ENCODE measurements at places on chromosomes 3 and 15.

GRCh38 chr3:72661115-72661457 is 187.2 kb downstream of the SHQ1 start:
- no peak for DNase-seq

GRCh38 chr3:124410471-124410870 is 319.8 kb upstream of the UMPS start:
- no peak for DNase-seq

- no peak for DNase-seq
Measured at GRCh38 chr3:131341761-131342160, 39.8 kb upstream of the NUDT16 start.

DNA sequence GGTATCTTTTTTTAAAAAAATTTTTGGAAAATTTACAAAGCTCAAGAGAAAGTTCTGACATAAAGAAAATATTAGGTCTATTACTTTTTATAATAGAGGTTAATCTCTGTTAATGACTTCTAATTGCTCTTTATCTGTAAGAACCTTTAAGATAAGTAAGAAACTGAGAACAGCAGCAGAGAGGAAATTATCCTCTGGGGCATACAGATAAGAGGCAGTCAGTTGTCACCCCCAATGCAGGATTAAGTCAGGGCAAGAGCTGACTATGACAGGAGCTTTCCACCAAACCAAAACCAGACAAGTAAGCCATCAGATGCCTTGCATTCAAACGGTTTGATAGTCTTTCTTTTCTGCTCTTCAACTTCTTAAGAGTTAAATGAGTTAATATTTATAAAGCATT is 149.0 kb downstream of the GSK3B start:
- DNase-seq = peak; percentile 84

GRCh38 chr3:9244495-9245183 is 4.8 kb downstream of the SRGAP3 start:
- peak; percentile 79 for DNase-seq

- no peak for DNase-seq
Measured at GRCh38 chr15:80830677-80831076, 51.5 kb downstream of the CEMIP start.

Data from mesendoderm (in vitro differentiated cells).